GM23248 (cell line): ENCODE measurements at places on chromosomes 7 and 10.
A peak's percentile ranks its signal among the peaks of the same experiment; 100 is the strongest.

- DNase-seq = no peak
Measured at GRCh38 chr7:138618933-138619332, 82.2 kb downstream of the SVOPL start.

DNA sequence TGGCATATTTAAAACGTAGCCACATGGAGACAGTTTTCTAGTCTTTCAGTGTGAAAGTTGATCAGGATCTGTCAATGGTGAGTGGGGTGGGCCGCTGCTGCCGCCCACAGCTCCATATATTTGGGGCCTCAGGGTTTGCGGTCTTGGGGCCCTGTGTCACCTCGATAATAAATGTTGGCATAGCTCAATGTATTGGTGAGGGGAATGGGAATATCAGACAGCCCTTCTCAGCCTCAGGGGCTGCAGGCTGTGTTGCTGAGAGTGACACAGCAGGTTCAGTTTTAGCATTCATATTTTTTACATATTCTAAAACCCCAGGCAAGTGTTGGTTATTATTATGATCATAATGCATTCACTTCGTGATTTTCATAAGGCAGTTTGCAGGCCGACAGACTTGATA is 5.3 kb downstream of the CDH23 start:
- DNase-seq = no peak

- peak; percentile 76 for DNase-seq
Measured at GRCh38 chr10:126924915-126925300, 19.7 kb downstream of the DOCK1 start.

- DNase-seq = no peak
Measured at GRCh38 chr7:70071766-70072165, 473.5 kb downstream of the AUTS2 start.

GRCh38 chr10:114057855-114058254 is 14.2 kb downstream of the ADRB1 start:
- DNase-seq = no peak

DNA sequence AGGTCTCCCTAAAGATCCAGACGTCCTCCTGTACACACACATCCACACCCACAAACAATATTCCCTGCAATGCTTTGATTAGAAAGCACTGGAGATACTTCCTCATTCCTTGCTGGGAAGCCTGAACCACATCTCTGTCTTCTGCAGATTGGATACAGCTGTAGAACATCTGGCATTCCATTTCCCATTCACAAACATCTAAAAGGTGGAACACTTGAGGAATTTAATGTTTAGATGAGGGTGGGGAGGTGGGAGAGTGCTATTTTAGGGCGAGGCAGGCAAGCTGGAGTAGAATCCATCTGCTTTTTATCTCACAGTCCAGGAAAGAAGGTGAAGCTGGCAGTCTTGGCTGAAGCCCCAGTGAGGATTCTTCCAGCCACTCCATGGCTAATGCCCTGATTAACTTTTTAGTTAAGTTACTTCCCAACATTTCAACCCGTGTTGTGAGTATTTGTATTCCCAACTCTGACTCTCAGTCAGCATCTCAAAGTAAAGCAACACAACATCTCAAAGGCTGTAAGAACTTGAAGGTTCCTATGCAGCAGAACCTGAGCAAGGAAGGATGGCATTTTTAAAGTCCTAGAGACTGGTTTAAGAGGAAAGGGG is 46.1 kb downstream of the CYTH3 start:
- peak; percentile 72 for DNase-seq
